ENCODE measurements at places on chromosomes 11 and 22.

- no peak for DNase-seq
These were observed 17.5 kb upstream of the TSPAN18 start for GRCh38 chr11:44709281-44709562.

- DNase-seq = no peak
These were observed 29.4 kb upstream of the LYVE1 start for GRCh38 chr11:10597877-10598351.

DNA sequence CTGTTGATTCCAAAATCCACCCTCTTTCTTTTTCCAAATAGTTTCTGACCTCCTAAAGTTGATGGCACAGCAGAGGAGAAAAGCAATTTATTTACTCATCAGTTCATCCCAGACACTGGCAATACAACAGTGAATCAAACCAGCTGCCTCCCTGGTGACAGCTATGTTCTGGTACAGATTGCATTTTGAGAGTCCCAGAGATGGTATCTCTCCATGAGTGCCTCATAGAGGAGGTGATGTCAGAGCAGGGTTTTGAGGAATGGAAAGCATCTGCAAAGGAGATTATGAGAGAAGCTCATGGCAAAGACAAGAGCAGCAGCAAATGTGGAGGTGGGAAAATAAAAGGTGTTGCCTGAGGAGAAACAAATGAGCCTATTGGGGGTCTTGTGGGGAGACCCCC, 377.2 kb downstream of the MN1 start:
- no peak for DNase-seq

DNA sequence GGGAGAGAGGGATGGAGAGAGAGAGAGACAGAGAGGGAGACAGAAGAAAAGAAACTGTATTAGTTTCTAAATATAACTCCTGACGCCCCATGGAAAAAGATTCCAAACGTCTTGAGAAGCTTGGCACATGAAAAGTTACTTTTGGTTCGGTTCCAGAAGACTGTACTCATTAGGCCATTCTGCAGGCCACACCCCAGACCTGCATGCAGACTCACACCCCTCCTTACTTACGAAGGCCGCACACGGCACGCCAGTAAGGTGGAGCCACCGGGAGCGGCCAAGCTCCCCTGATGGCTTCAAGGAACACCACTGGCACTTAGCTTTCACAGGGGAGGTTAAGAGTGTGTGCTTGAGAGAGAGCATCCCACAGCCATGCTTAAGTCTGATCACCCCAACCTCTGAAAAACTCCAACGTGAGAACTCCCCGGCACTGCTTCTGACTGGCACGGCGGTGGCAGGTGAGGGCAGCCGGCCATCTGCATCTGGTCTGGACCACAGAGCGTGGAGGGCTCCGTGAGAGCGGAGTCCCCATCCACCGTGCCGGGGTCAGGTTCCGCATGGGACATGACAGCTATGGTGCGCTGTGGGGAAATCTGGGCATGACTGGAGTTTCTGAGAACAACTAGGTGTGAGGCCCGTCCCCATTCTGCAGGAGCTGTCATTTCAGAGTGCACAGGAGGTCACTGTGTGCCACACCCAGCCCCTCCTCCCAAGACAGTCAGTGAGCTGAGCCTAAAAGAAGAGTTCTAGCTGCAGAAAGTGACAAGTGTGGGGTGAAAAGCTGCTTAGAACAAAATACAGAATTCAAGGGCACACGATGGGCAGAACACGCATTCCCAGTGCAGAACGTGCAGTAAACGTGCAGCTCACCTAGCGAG, 62.4 kb downstream of the MYH9 start:
- no peak for DNase-seq

DNA sequence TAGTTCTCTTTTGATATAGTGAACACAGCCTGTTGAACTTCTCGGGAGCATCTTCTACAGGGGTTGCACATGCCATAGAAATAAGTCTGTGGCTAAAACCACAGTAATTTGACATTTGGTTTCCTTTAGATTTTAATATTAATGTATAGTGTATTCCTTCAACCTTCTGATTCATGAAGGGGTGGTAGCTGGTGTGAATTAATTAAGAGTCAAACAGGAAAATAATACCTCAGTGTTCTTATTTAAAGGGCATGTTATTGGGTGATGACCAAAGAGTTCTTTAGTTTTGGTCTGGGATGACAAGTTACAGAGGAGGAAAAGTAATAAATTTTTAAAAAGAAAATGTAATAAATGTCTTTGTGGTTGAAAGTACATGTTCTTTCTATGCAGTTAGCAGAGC, 86.8 kb downstream of the PDHX start:
- no peak for DNase-seq

GRCh38 chr11:47468598-47469214, 19.8 kb upstream of the RAPSN start:
- no peak for DNase-seq

DNA sequence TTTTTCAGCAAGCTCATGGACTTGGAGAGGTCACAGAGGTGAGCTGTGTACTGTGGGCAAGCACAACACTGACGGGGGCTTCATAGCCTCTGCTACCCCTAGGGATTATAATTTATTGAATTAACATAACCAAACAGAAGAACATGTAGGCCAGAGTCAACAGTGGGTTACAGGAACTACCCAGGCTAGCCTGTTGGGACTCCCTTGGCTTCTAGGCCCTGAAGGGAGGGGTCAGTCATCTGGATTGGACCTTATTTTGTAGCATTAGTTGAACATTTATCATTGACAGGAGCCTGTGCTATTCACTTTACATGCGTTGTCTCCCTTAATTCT, 56.9 kb downstream of the KREMEN1 start:
- DNase-seq = no peak

- DNase-seq = no peak
These were observed 554 bp downstream of the LRRC32 start for GRCh38 chr11:76669901-76670484.

- no peak for DNase-seq
These were observed 403.6 kb downstream of the MN1 start for GRCh38 chr22:27397954-27398342.

DNA sequence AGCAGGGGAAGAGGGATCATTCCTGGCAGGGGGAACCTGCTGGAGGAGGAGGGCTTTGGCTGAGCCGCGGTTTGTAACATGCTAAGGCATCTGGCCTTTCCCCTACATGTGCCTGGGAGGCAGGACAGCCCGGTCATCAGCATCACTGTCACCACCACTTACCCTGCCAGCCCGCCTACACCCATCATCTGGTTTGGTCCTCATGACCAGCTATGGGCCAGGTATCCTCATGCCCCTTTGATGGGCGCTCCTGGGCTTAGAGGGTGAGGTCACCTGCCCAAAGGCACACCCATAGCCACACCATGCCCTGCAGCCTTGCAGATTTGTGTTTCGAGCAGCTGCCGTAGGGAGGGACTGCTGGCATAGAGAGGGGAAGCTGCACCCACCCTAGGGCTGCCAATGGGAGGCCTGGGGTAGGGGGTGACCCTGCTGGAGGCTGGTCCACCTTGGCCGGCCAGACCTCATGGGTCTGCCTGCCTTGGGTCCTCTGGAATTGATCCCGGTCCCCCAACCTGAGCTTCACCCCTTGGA, 2.6 kb downstream of the MRGPRF start:
- no peak for DNase-seq

DNA sequence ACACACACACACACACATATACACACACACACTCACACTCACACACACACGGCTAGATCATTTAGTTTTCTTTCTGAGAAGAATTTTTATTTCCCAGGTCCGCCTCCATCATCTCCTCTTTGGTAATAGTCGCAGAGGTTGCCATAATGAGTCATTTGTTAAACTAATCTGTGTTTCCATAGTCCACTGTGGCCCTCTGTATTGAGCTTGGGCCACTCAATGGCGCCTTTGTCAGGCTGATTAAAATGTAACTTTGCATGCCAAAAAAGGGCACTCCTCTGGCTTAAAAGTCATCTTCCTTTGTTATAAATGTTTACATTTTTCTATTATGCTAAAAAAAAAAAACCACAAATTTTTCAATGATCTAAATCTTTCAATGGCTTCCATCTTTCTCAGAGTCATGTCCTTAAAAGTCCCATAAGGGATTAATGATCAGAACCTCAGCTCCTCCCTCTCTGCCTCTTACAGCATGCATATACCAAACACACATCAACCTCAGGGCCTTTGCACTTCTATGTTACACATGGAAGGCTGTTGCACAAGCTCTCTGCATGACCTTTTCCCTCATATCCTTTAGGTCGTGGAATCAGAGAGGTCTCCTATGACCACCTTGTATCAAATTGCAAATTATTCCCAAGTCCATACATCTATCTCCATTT, 35.3 kb downstream of the EHF start:
- DNase-seq = no peak

- DNase-seq = no peak
These were observed 2.6 kb downstream of the CHRM1 start for GRCh38 chr11:62918531-62918930.
